Spleen (tissue), 13 donors: ENCODE measurements at places on chromosomes 2 and 18. TPM values are rescaled to one million over a fixed set of nuclear protein-coding genes. Genes with fewer than 3 reads are reported as not detected.

DNA sequence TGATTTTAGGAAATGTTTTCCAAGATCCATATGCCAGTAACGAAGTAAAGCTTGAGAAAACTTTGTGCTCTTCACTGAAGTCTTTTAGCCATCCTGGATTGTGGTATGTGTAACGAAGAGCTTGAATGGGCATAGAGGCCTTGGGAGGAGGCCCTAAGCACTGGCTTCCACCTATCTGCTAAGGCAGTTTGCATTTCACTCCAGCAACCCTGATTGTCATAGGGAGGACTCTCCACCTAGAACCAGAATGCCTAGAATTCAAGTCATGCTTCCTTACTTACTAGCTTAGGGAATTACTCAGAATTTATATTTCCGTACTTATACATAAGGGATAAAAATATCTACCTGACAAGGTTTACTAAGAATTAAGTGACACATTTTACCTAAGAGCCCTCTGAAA is 451.5 kb downstream of the FBXO15 start:
- no peak for DNase-seq

- DNase-seq: peak; percentile 28
Measured at GRCh38 chr2:217804791-217805667, 197.8 kb downstream of the TNS1 start.

DNA sequence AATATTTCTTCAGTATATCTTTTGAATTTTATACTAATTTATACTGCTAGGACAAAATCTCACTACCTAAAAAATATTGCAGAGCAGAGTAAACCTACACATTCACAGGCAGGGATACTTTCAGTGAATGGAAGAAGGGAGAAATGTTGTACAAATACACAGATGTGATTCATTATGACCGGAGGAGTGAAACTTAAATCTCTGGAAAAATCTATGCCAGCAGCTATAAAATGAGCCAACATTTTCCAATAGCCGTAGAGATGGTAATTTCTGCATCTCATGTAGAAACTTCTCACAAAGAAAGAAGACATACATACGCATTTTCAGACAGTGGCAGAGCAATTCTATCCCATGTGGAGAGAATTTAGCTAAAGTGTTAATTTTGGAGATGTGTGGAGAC is 54.8 kb downstream of the KCNS3 start:
- DNase-seq: no peak

GRCh38 chr18:78144669-78145068 is 834.9 kb upstream of the SALL3 start:
- no peak for DNase-seq

DNA sequence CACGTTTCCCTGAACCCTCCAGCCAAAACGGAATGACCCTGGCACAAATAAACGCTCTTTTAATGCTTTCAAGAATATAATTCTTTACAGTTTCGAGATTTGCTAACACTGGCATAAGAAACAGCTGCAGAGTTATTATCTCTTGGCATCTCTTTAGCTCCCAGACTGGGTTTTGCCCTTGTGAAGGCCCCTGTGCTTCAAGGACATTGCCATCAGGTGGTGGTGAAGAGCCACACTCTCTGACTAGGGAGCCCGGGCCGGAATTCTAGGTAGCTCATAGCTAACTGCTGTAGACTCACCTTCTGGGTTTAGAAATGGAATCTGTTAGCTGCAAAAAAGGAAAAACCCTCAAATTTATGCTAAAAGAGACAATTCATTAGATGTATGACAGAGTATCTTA is 13.3 kb upstream of the GALNT14 start:
- no peak for DNase-seq

DNA sequence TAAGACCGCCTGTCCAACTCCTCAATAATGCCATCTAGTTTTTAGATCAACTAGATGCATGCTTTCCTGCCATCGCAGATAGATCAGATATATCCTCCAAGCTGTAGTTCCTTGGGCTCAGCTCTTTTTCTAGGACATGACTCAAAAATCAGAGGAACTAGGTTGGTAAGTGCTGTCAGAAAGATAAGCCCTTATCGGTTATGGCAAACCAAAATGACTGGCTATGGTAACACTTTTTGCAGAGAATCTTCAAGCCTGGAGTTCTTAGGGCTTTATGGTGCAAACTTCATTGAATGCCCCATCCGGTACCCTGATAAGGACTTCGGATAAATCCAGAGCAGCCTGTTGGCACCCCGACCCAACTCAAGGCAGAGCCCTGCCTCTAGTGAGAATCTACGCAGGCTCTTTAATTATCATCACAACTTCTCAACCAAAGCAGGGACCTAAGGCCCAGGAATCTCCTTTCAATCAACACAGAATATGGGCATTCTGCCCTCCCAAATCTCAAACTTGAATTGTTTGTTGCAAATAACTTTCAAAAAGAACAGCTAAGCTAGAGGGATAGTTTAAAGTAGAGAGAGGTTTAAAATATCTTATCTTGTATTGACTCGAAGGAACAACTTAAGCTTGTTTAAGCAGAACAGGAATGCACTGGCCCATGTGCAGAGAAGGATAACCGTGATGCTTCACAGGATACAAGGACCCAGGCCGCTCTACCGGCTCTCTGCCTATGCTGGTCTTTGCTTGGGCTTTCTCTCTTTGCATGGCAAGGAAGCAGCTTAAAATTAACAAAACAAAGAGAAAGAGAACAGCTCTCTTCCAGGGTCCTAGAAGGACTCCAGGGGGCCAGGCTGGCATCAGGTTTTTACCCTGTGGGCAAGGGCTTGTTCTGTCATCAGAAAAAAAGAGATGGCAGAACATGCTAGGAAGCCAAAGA is 3.4 kb upstream of the CYP1B1 start:
- no peak for DNase-seq

Gene DYSF
- 287 TPM for total RNA-seq

Gene ANKRD62
- not detected for total RNA-seq

Gene SPHKAP
- 0.06 TPM for total RNA-seq

DNA sequence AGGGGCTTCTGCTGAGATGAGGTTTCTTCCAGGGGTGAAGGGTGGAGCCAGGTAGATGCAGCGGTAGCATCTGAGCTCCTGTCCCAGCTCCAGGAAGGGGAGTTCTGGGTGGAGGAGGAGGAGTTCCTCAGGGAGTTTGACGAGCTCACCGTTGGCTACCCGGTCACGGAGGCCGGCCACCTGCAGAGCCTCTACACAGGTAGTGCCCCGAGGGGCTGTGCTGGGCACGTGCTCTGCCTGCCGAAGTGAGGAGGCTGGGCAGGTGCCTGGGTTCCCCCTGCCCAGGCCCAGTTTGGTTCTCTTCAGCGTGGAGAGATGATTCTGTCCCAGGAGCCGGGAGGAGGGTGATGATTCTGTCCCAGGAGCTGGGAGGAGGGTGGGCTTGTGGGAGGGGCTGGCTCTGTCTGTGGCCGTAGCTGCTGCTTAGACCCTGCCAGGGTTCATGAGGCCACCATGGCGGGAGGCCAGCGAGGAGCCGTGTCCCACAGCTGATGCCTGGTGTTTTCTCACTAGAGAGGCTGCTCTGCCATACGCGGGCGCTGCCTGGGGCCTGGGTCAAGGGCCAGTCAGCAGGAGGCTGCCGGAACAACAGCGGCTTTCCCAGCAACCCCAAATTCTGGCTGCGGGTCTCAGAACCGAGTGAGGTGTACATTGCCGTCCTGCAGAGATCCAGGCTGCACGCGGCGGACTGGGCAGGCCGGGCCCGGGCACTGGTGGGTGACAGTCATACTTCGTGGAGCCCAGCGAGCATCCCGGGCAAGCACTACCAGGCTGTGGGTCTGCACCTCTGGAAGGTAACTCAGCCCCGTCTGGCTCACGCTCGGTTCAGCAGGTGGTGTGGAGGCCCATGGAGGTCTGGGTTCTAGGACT is 8.2 kb downstream of the CAPN10 start:
- DNase-seq: peak; percentile 72
